ENCODE measurements at places on chromosomes 6 and 20.
A peak's percentile ranks its signal among the peaks of the same experiment; 100 is the strongest.

- DNase-seq = no peak
These were observed 187.7 kb upstream of the MYLIP start for GRCh38 chr6:15941168-15941567.

DNA sequence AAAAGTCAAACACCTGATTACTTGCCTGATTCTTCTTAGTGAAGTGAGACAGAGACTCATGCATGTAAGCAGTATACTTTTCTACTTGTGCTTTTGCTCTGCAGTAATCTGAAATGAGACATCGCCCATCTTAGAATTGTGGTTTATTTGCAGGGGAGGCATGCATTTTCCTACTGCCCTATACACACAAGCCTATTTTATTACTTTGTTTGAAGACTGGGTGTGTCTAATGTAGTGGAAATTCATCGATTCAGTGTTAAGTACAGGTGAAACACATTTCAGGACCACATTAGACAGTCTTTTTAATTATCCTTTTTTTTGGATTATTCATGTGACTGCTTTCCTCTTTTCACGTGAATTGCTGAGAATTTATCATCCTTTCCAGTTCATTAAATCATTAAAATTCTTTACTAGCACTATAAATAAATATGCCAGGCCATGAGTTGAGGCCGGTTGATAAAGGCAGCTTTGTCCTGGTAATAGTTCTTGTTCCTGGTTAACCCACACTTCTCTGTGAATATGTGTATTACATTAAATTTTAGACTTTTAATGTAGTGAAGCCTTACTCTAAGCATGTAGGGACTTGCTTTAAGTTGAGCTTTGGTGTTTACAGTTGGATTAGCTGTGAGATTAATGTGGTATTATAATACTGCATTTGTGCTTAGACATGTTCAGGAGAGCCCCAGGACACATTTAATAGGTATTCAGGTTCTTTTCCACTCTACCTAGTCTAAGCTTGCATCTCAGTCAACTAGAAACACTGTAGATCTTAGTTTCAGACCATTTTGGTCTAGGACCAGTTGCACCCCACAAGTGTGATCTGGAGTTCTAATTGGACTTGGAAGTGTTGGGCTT is 10.8 kb upstream of the BTBD3 start:
- no peak for DNase-seq

DNA sequence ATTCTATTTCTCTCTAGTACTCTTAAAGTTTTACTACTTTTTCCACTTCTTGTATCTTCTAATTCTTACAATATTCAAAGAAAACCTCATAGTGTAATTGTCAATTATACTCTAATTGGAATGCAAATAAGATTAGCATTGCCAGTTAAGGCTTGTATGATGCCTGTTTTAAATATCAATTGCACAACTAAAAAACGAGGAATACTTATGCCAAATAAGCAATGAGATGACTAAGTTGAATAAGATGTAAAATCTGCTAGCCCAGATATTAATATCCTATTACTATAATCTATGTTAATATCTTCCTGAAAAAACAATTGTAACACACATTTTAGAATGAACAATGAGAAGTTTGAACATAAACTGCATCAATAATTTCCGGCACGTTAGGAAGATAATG is 13.3 kb upstream of the AKAP7 start:
- DNase-seq = no peak

DNA sequence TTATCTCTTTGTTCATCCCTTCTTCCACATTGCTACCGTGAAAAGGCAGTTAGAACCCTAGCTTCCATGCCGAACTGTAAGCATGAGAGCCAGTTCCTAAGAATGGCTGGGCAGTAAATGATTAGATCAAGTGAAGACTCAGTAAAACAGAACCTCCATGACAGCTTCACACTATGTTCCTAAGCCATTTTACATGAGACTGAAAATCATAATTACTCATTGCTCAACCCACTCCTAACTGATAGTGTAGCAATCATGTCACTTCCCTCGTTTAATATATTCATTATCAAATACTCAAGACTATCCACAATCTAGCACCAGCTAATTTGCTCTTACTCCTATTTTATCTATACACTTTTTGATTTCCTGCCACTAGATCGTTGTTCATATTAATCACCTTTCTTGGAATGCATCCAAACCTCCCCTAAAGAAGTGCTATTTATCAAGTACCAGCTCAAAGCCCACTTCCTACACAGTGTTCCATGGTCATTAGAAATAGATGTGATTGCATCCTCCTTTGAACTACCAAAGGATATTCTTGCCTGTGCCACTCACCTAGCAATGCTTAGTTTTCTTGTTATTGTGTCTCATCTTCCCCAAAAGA is 6.0 kb downstream of the TMEM30A start:
- DNase-seq = no peak

- no peak for DNase-seq
These were observed 14.5 kb downstream of the BCL2L1 start for GRCh38 chr20:31707994-31708735.

DNA sequence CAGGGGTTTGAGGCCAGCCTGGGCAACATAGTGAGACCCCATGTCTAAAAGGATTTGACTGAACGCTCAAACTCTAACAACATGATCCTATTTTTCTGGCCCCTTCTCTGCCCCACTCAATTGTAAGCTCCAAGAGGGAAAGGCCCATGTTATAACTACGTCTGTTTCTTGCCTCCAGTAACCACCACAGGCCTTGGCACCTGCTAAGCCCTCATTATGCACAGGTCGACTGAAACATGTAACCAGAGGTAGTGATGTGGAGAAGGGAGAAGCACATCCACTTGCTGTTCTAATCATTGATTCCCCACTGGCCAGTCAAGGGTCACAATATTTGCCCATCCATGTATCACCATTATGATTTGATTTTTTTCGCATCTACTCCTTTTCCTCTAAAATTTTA is 475.5 kb downstream of the KIF16B start:
- DNase-seq = no peak

DNA sequence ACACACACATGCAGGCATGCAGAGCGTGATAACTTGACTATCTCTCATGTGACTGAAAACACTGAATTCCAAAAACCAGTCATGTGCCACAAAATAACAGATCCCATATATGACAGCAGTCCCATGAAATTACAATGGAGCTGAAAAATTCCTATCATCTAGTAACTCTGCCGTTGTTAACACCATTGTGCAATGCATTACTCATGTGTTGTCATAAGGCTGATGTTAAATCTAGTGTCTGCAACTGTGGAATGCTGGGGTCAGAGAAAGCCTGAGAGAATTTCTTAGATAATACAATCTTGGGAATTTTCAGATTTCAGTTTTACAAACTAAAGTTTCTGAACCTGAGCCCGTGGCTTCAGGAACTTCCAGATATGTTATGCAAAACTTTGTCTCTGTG is 70.2 kb downstream of the LYRM4 start:
- peak; percentile 66 for DNase-seq

- no peak for DNase-seq
These were observed 146.2 kb upstream of the SMLR1 start for GRCh38 chr6:130681028-130681427.

GRCh38 chr6:74785236-74785635 is 420.6 kb downstream of the COL12A1 start:
- no peak for DNase-seq

- no peak for DNase-seq
These were observed 43.9 kb upstream of the MDFI start for GRCh38 chr6:41594326-41594725.

GRCh38 chr20:50885068-50885467 is 46.2 kb downstream of the ADNP start:
- no peak for DNase-seq

DNA sequence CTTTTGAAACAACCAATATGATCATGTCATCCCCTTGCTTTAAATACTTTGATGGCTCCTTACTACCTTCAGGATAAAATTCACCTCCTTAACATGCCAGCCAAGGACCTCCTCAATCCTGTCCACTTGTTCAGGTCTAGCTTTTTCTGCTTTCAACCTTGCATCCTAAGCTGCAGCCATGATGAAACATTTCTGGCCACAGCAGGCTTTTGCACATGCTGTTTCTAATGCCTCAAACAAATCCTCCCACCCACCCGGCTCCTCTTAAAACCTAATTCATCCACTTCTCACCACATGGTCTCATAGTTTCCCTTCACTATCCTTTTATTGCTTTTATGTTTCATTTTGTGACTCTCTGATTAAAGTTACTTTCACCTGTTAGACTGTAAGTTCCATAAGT is 124.6 kb downstream of the MYB start:
- DNase-seq = no peak

DNA sequence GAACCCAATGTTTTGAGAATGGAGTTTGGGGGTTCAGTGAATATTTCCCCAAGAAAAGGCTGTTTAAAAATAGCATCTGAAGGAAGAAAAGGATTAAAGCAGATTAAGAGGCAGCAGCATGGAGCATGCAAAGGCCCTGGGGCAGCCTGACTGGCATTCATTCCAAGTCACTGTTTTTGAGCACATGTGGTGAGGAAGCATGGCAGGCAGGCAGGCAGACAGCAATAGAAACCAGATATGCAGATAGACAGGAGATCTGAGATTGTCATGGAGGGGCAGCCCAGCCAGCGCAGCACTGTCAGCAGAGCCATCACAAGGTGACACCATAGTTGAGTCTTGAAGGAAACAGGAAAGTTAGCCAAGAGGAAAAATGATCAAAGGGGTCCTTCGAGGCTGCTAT is 37.8 kb downstream of the SIRPA start:
- no peak for DNase-seq

DNA sequence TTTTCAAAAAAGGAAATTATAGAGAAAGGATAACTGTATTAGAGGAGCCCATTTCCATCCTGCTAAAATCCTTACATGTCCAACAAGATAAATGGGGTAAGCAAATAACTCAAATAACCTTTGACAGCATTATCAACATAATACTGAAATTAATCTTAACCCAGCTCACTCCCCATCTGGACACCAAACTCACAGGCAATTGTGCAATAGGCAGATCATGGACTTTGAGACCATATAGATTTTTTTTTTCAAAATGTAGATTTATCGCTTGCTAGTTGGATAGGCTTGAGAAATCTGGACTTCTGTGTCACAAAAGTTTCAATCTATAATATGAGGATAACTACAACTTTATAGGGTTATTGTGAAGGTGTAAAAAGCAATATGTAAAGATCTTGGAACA is 134.4 kb upstream of the ASCC3 start:
- DNase-seq = no peak

GRCh38 chr6:83125425-83125824 is 58.0 kb downstream of the DOP1A start:
- DNase-seq = no peak

GRCh38 chr20:41317546-41318270 is at the start of gene ZHX3:
ZHX3 (minus strand) TSS chr20:41317731; CDS start chr20:41204916, 112,815 bp downstream.
- peak; percentile 98 for DNase-seq

- DNase-seq = no peak
These were observed 159.2 kb upstream of the COL21A1 start for GRCh38 chr6:56406276-56407269.

DNA sequence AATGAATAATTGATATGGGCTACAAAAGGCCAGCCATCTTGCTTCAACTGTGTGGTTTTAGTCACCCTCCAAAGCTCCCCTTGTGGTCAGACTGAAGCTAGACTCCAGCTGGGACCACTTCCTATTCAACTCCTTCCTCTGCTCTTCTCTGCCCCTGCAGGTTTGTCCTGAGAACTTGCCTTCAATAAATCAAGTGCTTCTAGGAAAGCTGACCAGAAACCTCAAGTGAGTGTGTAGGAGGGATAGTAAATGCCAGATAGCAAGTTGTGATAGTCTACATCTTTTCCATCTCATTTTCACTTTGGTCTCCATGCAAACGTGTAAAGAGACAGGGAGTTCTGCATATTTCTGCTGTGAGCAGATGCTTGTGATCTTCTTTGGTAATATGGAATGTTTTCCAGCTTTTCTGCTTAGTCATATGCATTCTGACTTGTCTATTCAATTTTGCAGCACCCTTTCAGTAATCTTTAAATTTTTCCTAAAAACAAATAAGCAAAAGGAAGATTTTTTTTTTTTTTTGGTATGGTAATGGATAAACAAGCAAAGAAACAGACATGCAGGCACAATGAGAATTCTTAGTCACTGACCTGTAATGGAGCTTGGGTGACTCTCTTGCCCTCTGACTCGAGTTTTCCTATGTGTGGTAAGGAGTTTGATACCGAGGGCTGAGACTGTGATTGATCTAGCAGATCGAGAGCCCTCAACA is 201.3 kb upstream of the BTBD3 start:
- peak; percentile 82 for DNase-seq

GRCh38 chr20:11901127-11901526 is 16.6 kb upstream of the BTBD3 start:
- no peak for DNase-seq

DNA sequence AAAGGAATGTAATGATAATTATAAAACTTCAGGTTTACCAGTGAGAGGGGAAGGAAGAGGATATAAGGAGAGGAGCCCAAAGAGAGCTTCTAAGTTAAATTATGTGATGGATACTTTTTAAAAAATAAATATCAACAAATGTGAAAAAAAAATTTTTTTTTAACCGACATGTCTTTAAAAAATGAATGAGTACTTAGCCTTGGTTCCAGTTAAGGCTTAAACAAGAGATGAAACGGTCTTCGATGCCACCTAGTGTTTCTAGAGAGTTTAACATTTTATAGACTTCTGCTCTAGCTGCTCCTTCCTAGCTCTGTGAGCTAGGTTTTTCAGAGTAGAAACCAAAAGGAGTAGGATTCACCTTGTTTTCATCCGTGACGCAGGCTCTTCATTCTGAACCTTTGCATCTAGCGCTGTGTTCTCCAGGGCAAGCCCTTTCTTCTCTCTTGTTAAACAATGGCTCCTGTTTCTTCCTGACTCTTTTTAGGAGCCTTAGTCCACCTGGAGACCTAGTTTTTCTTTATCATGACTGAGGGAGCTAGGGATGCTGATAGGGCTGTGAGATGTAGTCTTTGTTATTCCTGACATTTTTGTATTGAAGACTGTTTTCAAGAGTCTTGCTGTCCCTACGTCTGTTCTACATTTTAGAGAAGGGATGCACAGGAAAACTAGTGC is 42.4 kb upstream of the GNRH2 start:
- peak; percentile 87 for DNase-seq

GRCh38 chr20:24490598-24490997 is 21.2 kb downstream of the SYNDIG1 start:
- no peak for DNase-seq

DNA sequence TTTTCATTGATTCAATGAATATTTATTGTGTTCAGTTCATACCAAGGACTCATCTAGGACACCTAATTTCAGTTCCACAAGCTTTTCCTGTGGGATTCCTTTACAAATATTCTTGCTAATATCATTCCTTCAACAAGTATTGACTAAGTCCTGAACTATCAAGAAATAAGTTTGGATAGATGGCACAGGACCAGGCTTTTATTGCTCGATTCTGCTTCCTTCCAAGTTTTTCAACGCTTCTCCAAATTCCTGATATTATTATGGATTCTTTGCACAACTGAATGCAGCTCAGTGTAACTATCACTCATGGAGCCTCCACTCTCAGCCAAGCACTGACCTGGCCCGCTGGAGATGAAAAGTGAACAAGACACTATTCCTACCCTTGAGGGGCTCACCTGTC is 32.7 kb upstream of the COL21A1 start:
- DNase-seq = no peak

GRCh38 chr20:39067526-39068216 is 105.5 kb downstream of the DHX35 start:
- peak; percentile 75 for DNase-seq
